Activated CD8-positive, alpha-beta memory T cell treated with anti-CD3 and anti-CD28 coated beads for 1 hour (primary cell): ENCODE measurements at places on chromosomes 2 and 18.

DNA sequence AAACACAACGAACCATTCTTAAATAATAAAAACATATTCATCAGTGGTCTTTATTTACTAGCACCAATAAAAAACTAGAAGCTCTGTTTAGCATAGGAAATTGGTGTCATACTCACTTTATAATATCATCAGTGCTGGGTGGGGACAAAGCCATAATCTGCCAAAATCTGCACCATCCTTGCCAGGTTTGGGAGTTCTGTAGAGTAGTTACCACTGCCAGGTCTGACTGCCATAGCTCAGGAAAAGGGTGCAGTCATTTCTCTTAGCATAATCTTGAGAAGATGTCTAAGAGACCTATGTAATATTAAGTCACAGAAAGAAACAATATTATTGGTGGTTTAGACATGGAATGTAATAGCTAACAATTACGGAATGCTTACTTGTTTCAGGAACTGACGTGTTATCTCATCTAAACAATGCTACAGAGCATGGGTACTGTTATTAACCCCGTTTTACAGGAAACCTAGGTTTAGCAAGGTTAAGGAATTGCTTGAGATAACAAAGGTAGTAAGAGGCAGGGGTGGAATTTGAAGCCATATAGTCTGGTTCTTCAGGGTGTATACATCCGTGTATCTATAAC lies 1.6 kb upstream of the MARCHF7 start:
- no peak for DNase-seq

- no peak for DNase-seq
Observed at GRCh38 chr18:54952026-54952425, 7.2 kb downstream of the CCDC68 start.

DNA sequence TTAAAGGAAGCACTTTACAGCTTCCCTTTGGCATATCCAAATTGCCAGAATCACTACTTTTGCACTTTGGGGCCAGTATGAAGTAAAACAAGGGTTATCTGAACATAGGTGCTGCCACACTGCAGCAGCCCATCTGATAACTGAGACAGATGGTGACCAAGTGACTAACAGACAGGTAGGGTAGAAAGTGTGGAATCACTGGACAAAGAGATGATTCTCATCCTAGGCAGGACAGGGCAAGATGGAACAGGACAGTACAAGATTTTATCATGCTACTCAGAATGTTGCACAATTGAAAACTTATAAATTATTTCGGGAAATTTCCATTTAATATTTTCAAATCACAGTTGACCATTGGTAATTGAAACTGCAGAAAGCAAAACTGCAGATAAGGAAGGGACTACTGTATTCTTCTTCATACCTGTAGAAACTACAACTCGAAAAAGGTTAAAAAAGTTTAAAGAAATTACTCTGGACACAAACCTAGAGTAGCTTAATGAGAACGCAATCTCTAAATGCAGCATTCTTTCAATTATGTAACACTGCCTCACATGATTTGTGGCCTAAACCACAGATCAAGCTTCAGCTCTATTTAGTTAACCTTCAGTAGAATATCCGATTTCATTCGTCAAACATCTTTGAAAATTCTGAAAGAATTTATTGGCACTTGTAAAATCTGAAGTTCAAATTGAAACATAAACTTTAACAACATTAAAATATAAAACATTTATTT lies 31.4 kb downstream of the HEATR5B start:
- no peak for DNase-seq

GRCh38 chr18:12442946-12443345 lies 35.2 kb downstream of the PRELID3A start:
- no peak for DNase-seq

DNA sequence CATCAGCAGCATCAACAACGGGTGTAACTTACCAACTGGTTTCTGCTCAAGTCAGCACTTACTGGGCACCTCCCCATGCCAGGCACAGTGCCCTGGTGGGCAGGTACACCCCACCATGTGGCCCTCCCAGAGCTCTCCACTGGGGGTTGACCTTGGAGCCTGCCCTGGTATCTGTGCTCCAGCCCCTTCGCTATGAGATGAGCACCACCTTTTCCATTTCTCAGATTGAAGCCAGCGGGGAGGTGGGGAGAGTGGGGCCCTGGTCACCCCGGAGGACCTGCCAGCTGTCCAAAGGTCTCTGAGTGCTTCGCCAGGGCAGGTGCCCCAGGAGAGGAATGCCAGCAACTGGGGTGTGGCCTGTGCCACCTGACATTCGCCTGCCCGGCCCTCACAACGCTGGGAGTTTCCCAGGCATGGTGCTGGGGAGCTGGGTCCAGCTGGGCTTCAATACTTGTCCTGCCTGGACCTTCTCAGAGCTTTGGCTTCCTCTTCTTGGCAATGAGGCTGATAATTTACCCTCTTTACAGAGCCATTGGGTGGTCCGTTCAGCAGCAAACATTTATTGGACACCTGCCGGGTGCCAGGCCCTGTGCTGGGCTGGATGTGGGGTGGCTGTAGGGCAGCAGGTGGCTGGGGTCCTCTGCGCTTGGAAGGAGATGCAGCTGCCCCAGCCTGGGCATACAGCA lies 5.9 kb upstream of the ZAP70 start:
- DNase-seq = no peak

DNA sequence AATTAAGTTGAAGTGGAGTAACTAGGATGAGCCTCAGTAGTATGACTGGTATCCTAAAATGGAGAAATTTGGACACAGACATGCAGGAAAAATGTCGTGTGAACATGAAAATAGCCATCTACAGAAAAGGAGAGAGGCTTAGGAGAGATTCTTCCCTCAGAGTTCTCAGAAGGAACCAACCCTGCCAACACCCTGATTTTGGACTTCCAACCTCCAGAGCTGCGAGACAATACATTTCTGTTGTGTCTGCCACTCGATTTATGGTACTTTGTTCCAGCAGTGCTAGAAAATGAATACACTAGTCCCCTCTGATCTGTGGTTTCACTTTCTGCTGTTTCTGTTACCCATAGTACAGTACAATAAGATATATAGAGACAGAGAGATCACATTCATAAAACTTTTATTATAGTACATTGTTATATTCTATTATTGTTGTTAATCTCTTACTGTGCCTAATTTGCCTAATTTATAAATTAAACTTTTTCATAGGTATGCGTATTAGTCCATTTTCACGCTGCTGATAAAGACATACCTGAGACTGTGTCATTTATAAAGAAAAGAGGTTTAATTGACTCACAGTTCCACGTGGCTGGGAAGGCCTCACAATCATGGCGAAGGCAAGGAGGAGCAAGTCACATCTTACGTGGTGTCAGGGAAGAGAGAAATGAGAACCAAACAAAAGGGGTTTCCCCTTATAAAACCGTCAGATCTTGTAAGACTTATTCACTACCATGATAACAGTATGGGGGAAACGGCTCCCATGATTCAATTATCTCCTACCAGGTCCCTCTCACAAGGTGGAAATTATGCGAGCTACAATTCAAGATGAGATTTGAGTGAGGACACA lies 41.3 kb downstream of the PLEKHA3 start:
- no peak for DNase-seq

- DNase-seq = no peak
Observed at GRCh38 chr18:78238404-78239089, 741.1 kb upstream of the SALL3 start.

DNA sequence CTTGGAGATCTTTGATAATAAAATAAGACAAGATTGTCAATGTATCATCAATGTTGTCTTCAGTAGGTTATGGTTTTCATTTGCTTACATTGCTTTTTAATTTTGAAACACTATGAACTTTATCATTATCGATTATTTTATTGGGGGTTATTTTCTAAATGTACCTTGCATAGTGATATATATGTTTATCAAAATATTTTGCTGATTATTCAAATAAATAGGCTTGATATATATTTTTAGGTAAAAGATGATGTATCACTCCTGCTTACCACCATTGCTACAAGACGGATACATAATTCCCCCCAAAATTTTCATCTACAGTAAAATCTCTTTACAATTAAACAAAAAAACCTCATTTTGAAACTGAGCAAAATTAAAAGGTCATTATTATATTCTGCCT lies 293.8 kb downstream of the SUCLG1 start:
- no peak for DNase-seq

GRCh38 chr2:102581911-102582310 lies 37.4 kb upstream of the SLC9A2 start:
- DNase-seq = no peak

DNA sequence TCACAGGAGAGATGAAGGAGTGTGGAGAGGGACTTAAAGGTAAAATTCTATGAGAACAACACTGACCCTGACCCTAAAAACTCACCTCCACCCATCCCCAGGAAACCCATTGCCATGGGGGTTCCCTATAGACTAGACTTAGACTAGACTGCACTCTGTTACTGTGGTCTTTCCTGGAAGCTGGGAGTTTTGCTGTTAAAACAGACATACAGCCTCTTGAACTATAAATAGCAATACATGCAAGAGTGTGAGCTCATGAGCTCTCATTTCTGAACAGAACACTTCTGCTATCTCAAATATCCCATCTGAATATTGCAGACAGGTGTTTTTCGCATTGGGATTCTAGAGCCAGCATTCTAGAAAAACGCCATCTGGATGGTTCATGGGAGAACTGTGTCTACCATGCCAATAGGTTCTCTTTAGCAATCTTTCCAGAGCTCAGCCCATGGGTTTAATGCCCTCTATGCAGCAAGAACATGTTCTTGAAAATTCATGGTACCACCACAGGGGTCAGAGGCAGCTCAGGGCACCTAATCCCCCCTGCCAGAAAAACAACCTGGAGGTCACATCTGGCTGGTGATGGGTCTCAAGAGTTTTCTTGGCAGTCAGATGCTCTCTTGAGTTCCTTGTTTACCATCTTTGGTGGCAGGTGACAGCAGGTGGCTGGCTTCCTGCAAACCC lies 51.9 kb downstream of the SLC14A2 start:
- no peak for DNase-seq

- no peak for DNase-seq
Observed at GRCh38 chr2:85770369-85770768, 16.6 kb downstream of the ATOH8 start.

- no peak for DNase-seq
Observed at GRCh38 chr18:22422909-22423548, 5.3 kb upstream of the CTAGE1 start.
